Stimulated activated CD4-positive, alpha-beta T cell treated with anti-CD3 and anti-CD28 coated beads, Interleukin-15, amount 100 ng/mL, for 48 hours (primary cell): ENCODE measurements at places on chromosomes 2 and 18.

DNA sequence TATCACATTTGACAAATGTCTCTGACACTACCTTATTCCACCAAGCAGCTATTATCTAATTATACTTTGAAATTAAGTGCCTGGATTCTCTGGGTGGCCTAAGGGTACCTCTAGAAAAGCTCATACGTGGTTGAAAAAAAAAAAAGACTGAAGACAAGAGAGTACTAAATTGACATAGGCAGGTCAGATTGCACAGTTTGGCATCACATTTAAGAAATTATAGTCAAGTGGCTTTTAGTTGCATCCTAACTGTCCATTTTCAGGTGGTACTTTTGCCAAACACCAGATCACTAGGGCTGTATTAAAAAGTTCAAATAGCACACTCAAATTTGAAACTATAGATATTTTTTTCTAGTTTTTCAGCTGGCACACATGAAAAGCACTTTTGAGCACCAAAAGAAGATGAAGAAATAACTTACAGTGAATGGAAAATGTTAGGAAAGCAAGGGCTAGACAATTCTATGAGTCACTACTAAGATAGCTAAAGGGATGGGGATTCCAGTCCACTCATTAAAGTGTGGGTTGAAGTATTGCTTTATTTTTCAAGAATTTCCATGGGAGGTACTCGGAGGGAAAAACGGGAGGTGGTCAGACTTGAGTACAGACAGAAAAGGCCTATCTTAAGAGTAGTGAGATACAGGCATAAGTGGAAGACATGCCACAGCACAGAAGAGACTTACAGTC, 106.5 kb upstream of the COL5A2 start:
- DNase-seq = no peak

DNA sequence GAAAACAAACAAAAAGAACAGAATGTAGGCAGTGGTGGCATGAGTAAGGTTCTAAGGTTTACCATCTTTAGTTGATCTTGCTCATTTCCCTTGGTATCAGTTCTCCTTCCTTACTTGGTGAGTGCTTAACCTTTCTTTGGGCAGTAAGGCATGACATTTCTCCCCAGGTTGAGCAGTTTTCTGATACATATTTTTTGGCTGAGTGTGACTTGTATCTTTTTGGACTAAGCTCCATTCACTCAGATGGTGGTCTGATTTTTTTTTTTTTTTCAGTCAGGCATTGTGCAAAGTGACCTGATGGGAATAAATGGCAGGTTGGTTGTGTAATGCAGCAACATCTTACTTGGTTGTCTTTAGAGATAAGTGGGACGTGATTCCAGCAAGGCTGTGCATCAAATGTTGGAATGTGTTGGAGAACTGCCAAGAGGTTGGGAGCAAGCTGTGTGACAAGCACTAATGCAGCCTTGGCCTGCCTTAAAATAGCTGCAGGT, 15.1 kb downstream of the SPTBN1 start:
- DNase-seq = no peak

DNA sequence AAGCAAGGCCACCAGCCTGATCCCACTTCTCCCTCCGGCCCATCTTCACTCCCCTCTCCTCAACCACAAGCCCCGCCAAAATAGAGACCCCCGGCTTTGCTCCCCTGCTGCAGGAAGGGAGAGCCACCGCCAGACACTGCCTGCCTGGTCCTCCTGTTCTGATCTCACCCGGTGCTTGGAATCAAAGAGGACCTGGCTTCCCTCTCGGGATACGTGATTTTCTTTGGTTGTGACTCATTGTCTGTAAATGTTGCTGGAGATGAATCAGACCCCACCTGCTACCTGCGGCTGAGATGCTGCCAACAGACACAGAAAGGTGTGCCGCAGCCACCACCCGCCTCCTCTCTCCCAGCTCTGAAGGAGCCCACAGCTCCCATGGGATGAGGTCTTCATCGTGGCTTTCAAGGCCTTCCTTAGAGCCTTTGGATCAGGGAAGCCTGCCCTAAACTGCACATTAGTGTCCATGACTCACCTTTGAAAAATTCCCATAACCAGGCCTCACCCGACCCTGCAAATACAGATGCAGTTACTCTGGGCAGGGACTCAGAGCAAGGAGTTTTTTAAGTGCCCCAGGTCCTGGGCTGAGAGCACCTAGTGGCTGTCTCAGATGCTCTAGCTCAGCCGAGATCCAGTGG, 79.4 kb upstream of the ZNF532 start:
- no peak for DNase-seq

DNA sequence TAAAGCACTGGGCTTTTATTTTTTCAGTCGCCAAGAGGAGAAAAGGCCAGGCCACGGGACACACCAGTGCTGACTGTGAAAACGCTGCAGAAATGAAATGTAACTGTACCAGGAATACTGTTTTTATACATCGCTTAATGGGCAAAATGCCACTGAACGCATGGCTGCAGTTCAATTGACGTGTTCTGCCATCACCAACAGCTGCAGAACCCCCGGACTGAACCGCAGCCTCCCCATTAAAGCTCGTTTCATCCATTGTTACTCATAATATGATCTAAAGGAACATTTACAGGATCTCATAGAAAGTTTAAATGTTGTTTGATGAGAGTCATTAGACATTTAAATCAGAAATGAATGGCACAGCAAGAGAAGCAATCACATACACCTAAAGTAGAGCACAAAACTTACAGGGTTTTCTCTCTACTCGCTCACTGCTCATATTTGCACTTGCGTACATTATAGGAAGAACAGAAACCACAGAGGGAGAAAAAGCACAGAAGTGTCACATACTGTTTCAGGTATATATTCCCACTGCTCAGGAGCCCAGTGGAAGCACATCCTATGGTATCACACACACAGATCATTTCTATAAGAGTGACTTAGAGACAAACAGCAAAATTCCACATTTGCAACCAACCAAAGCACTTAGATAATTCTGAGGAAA, 35.3 kb downstream of the TCF4 start:
- no peak for DNase-seq

DNA sequence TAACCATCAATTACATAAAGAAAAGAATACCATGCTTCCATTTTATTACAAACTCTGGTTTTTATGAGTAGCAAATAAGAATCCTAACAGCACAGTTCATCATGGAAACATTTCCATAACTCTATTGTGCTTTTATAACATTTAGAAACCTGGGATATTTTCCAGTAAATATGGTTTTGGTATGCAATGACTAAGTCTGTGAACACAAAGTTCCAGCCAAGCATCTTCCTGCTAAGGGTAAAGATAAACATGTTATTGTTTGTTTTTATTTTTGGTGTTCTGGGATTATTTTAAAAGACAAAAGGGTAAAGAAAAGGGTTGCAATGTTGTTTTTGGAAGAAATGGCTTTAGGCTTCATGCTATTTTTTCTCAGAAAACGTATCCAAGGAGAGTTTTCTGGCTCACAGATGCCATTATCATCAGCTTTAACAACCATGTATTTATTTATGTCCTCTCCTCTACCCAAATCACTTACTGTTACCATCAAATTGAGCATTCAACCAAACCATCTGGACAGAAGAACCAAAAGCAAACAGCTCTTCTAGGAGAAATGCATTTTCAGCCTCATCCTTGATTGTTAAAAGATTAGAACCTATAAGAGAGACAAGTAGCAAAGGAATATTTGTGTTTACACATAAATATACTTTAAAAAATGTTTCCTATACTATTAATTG, 116.0 kb downstream of the PLA2R1 start:
- DNase-seq = no peak

DNA sequence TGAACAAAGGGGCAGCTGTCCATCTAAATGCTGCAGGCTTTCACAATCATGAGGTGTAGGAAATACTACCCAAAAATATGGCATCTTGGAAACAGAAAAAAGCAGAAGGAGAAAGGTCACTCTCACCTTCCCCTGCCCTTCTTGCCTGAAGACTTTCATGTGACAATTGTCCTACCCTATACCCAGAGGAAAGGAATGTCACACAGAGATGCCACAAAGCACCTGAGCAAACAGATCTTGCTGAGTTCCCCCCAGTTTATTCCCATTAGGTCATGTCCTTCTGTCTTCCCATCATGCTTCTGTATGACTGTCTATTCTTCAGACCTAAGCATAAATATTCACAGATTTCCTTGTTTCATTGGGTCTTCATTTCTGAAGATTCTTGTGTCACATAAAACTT, 116.6 kb upstream of the MSH6 start:
- DNase-seq = no peak

- no peak for DNase-seq
These were observed 32.7 kb downstream of the NLRC4 start for GRCh38 chr2:32231959-32232358.

DNA sequence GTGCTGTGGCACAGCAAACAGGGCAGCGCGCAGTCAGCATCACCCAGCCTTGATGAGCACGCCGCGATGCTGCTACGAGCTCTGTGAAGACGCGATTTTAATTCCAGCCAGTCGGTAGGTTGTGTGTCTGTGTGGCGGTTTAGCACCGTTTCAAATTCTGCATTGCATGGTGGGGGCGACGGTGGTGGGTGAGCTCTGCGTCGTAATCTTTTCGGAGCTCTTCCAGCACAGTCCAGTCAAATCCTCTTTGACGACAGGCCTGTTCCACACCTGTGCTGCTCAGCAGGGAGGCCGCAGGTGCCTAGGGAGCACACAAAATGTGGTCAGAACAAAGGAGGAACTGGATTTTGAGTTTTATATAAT, 8.6 kb downstream of the ALLC start:
- no peak for DNase-seq

DNA sequence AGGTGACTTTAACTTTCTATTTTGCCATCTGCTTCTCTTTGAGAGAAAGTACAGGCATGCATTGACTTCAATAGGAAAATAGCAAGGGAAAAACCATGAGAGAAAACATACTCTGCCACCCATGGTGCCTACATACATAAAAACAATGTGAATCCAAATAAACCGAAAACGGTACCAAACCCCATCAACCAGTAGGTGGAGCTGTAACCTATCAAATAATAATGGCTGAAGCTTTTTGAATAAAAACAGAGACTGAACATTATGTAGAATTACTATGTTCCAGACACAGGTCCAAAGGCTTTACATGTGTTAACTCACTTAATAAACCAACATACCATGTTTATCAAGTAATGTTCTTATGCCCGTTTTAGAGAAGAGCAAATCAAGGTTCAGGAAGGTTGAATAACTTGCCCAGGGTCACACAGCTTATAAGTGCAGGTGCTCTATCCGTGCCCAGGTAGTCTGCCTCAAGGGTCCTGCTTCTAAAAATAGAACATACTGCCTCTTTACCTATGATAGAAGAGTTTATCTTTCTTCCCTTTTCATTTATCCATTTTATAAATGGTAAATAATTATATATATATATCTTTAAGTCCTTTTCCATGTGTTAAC, 293.9 kb upstream of the SYT4 start:
- no peak for DNase-seq

DNA sequence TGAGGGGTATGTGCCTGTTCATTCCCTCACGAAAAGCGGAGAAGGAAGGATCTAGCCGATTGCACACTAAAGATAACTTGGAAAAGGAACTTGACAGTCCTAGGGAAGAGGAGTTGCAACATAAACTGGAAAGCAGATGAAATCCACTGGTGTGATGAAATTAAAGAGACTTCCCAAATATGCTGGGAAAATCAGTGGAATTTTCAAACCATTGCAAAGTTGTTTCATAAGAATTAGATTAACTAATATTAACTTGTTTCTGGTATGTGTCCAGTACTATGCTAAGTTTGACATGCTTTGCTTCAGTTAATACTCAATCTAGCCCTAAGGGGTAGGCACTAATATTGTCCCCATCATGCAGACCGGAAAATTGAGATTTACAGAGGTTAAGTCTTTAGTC, 222.7 kb downstream of the IKZF2 start:
- no peak for DNase-seq

GRCh38 chr2:222606306-222606705, 49.6 kb downstream of the FARSB start:
- no peak for DNase-seq

- no peak for DNase-seq
These were observed 1.5 kb downstream of the TTC32 start for GRCh38 chr2:19899985-19900930.
